Lower lobe of right lung (tissue), 2 donors: ENCODE measurements at places on chromosomes 7 and 10.

DNA sequence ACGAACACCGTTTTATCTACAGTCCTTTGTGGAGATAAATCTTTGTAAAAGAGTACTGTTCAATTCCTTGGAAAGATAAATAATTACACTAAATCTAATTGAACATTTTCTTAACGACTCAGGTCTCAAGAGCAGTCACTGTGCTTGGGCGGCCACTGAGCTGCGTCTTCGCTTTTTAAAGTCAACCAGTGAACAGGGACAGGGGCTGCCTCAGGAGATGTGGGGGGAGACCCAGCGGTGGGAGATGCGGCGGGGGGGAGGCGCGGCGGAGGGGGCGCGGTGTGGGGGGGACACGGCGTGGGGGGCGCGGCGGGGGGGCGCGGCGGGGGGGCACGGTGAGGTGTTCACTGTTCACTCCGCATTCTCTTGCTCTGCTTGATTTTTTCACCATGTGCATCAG lies 39.8 kb downstream of the CAMK2B start:
- H3K4me3 ChIP-seq = no peak overlapping the region
- DNase-seq = peak; percentile 14
- no peak overlapping the region for H3K27ac ChIP-seq
- no peaks in the 10 kb centered on the region for H3K4me1 ChIP-seq

GRCh38 chr7:102916426-102916825 lies 3.6 kb downstream of the LRRC17 start:
- no peaks in the 10 kb centered on the region for H3K36me3 ChIP-seq
- H3K4me3 ChIP-seq = no peak overlapping the region
- DNase-seq = no peak
- H3K27ac ChIP-seq = no peak overlapping the region
- H3K4me1 ChIP-seq = peaks cover 4% of the 10 kb centered on the region
- H3K27me3 ChIP-seq = no peaks in the 10 kb centered on the region

DNA sequence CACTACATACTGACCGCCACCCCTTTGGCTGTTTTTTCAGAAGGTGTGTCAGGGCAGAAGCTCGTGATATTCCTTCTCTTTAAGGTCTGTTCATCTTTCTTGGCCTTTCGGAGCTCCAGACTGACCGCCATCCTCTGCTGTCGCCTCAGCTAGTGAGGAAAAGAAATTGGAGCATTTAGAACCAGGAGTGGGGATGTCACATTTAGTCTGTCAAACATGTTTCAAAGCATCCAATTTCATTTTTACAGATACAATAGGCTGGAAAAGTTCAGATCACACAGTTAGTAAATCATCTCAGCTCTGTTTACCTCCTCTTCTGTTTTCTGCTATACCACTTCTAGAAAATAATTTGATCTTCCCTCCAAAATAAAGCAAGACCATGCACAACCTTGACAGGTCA lies 4.8 kb downstream of the KPNA7 start:
- no peaks in the 10 kb centered on the region for H3K27me3 ChIP-seq
- no peak for DNase-seq
- no peak overlapping the region for H3K4me3 ChIP-seq
- H3K4me1 ChIP-seq = no peaks in the 10 kb centered on the region

DNA sequence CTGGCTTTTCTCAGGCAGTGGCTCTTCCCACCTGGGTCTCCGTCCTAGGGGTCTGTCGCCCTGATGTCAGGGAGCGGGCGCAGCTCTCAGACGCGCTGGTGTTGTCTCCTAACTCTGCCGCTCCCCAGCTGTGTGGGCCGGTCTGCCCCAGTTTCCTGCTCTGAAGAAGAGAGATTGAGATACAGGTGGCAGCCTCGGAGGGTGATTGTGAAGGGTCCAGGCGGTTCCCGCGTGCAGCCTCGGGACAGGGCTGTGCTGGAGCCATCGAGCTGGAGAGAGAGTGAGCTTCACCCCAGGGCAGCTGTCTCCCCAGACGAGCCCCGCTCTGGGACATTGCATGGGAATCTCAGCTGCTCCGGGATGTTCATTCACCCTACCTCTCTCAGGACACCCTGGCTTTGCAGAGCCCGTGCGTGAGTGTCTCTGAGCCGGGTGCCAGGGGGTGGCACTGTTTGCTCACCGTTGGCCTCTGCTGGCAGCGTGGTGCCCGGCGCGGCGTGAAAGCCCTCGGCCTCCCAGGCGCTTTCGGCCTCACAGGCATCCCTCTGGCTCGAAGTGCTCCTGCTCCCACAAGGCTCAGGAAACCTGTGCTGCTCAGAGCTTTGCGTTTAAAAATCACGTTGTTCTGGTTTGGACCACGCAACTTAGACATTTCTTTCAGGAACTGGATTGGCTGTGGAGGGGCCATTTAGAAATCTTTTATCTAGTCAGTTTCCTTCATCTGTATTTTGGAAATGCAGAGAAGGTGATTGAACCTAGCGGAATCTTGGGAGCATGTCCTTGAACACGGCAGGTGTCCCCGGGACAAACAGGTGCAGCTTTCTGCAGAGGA lies 33.8 kb upstream of the ZFAND2A start:
- H3K4me1 ChIP-seq = no peaks in the 10 kb centered on the region
- no peak for DNase-seq
- no peak overlapping the region for H3K4me3 ChIP-seq

DNA sequence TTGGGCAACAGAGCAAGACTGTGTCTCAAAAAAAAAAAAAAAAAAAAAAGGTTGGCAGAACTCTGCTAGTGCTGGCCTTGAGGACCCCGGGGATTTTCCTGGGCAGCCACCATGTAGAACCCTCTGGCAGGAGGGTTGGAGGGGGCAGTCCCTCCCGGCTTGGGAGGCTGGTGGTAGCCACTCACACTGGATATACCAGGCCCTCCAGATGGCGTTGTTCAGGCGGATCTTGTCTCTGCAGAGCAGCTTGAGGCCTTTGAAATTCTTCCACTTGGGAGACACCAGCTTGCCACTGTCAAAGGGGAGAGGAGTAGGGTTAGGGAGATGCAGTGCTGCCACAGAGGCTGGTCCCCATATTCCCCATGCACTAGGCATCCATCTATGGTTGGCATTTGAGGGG lies 8.4 kb downstream of the MLXIPL start:
- no peaks in the 10 kb centered on the region for H3K4me1 ChIP-seq
- DNase-seq = no peak
- H3K4me3 ChIP-seq = no peak overlapping the region
- H3K36me3 ChIP-seq = no peaks in the 10 kb centered on the region
- H3K27ac ChIP-seq = no peak overlapping the region

DNA sequence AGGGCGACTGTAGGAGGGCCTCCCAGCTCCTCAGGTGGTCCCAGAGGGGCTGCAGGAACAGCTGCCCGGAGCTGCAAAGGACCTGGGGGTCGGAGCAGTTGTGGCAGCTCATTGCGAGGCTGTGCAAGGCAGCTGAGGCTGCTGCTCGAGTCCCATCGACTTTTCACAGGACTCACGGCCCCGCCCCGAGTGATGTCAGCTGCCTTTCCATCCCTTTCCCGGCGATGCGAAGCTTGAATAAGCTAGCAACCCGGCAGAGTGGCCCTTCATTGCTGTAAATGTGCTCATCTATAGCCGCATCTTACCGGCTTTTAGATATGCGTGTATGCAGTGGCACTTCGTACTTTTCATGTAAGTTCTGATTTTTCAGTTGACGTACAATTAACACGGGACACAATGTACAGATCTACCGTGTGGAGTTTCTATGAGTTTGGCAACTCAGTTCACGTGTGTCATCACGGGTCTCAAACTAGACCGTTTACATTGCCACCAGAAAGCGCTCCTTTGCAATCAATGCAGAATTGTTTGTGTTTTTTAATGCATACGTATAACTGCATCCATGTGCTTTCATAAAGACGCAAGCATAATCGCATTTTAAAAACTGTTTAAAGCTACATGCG lies at the start of gene CH25H:
TSS of gene CH25H (minus strand) at position 137 of the 620 bp plus-strand sequence. CDS start at position 112, 25 bp downstream.
- H3K27ac ChIP-seq = peak within 1 kb of the TSS; percentile 86
- peak; percentile 81 for DNase-seq
- peak within 1 kb of the TSS; percentile 61 for H3K4me3 ChIP-seq
- H3K4me1 ChIP-seq = peaks cover 32% of the 10 kb centered on the region

DNA sequence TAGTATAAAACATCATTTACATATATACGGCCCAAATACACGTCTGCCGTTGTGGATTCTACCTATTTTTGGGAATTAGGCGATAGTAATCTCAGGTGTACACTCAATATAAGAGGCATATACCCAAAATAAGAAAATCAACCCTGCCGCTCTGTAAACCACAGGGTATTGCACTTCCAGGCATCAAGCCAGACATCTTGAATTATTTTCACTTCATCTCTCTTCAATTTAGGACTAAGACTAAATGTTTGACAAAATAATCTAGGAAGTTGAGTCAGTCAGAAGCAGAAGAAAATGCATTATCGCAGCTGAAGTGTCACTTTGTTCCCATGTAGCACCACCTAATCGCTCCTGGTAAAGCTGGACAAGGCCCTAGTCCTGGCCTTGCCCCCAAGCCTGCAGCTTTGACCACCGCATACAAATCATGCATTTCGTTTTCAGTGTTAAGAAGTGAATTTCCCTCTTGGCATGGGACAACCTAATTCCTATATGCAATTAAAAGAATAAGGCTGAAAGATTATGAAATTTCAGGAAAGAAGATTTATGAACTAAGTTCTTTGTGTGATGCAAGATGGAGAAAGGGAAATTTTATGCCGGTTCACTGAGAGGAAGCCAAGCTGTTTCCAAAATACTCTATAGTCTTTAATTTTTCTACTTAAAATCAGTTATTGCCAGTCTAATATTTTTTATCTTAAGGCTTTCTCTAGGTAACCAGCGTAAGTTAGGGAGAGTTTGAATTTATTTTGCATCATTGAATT lies 26.0 kb downstream of the CABCOCO1 start:
- H3K27me3 ChIP-seq = no peaks in the 10 kb centered on the region
- no peak overlapping the region for H3K4me3 ChIP-seq
- no peak for DNase-seq
- no peaks in the 10 kb centered on the region for H3K4me1 ChIP-seq

- no peaks in the 10 kb centered on the region for H3K27me3 ChIP-seq
- H3K4me3 ChIP-seq = peak overlapping the region; percentile 74
- H3K27ac ChIP-seq = peak overlapping the region; percentile 79
- peaks cover 45% of the 10 kb centered on the region for H3K4me1 ChIP-seq
These were observed 52.2 kb downstream of the CPEB3 start for GRCh38 chr10:92238586-92239098.

- no peaks in the 10 kb centered on the region for H3K36me3 ChIP-seq
- no peaks in the 10 kb centered on the region for H3K27me3 ChIP-seq
- no peak for DNase-seq
- H3K4me3 ChIP-seq = no peak overlapping the region
- H3K27ac ChIP-seq = no peak overlapping the region
These were observed 13.9 kb downstream of the TRPV5 start for GRCh38 chr7:142919656-142920055.

- no peaks in the 10 kb centered on the region for H3K27me3 ChIP-seq
- no peaks in the 10 kb centered on the region for H3K36me3 ChIP-seq
- H3K27ac ChIP-seq = no peak overlapping the region
- no peak for DNase-seq
These were observed 676.3 kb upstream of the KCND2 start for GRCh38 chr7:119596651-119597050.

DNA sequence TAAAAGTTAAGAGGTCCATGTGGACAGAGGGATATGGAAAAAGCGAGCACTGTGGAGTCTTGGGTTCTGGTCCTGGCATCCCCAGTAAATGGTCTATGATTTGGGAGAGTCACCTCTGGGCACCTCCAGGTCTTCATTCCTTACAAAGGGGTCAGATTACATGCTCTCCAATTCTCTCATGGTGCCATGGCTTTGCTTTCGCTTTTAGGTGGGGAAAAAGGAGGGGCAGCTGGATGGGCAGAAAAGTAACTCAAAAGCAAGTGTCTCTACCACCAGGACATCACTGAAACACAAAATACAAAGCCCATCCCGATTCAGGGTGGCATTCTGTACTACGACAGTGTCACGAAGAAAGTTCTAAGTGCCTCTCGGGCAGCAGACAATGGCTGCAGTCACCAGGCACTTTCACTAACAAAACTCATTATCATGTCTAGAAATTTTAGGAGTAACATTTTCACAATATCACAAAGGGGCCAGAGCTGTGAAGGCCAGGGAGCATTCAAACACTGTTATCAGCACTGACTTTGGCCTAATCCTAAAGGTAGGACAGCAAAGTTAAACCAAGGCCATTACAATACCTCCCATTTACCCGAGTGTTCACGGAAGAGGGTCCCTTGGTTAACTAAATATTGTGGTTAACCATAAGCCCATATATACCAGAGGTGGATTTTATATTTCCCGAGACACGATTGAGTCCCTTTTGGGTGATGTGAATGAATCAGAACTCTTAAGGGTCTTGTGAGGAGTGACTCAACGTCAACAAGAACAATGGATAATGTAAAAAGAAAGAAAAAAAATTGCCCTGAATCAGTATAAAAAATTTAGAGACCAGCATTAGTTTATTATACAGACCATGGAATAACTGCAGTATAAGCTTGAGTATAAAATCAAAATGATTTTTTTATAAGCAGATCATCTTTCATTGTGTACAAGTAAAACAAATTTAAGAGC lies 2.5 kb downstream of the PSAP start:
- peaks cover 66% of the 10 kb centered on the region for H3K4me1 ChIP-seq
- no peak overlapping the region for H3K27ac ChIP-seq
- no peak for DNase-seq
- H3K4me3 ChIP-seq = peak overlapping the region; percentile 99
- H3K27me3 ChIP-seq = no peaks in the 10 kb centered on the region

DNA sequence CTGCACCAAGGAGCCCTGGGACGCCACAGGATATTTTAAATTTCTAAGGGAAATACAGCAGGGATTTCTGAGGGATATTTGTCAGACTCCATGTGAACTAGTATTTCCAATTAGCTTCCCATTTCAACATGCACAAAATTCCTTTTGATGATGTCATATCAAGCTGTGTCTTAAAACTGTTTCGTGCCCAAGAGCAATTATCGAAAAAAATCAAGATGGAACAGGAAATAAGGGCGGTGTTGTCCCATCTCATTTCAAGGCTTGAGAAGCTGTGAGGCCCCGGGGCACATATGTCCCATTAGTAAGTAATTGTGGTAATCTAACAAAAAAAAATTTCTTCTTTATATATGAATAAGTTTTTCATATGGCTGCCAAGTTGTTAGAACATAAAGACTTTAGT lies 47.4 kb downstream of the PPP1R17 start:
- no peak for DNase-seq
- no peak overlapping the region for H3K27ac ChIP-seq
- no peaks in the 10 kb centered on the region for H3K36me3 ChIP-seq
- no peaks in the 10 kb centered on the region for H3K4me1 ChIP-seq
- no peaks in the 10 kb centered on the region for H3K27me3 ChIP-seq
- no peak overlapping the region for H3K4me3 ChIP-seq

GRCh38 chr10:103692952-103693811 lies 162.2 kb downstream of the SH3PXD2A start:
- DNase-seq = no peak
- H3K4me3 ChIP-seq = peak overlapping the region; percentile 40
- peaks cover 29% of the 10 kb centered on the region for H3K4me1 ChIP-seq
- no peak overlapping the region for H3K27ac ChIP-seq

- peaks cover 23% of the 10 kb centered on the region for H3K4me1 ChIP-seq
- no peaks in the 10 kb centered on the region for H3K36me3 ChIP-seq
- no peaks in the 10 kb centered on the region for H3K27me3 ChIP-seq
These were observed 49.3 kb downstream of the EEPD1 start for GRCh38 chr7:36202398-36202797.
